G401 (cell line): ENCODE measurements at places on chromosomes 4 and X. TPM values are rescaled to one million over a fixed set of nuclear protein-coding genes. Genes with fewer than 3 reads are reported as not detected.

The DSPP gene
- not detected in 2 replicates for total RNA-seq

The FGF13 gene
- 0.80 TPM in 1 of 2 replicates, not detected in the other for total RNA-seq

The CLTRN gene
- 0.06 TPM in 1 of 2 replicates, not detected in the other for total RNA-seq

DNA sequence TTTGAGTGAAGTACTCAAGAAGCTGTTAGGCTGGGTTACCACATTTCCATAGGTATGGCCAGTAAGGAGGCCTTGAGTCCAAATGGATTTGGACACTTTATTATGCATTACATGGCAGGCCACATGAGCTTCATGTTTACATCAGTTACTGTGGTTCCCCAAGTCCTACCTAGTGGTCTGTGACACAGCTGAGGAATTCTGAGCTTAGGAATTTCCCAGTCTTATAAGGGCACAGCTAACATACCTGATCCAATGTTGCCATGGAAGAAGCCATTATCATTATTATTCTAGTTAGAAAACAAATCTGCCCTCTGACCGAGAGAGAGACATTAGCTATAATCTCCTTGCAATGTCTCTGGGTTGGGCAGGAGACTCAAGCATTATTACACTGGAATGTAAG lies 174.4 kb upstream of the NUDT10 start:
- no peak for DNase-seq

DNA sequence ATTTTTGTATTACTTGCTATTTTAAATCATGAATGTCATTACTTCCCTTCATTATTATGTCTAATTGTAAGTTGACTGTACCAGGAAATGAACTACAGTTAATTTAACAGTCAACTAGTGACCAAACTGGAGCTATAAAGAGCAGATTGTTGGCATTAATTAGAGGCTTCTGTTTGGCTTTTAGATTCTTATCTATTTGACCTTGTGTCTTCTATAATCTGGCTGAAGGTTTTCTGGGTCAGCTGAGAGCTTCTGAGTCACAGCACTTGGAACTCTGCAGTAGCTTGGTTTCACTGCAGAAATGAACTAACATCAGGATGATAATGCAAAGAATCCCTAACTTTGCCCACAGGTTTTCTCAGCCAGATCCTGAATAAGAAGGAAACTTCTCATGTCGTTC lies 169.2 kb upstream of the LEF1 start:
- DNase-seq = no peak

DNA sequence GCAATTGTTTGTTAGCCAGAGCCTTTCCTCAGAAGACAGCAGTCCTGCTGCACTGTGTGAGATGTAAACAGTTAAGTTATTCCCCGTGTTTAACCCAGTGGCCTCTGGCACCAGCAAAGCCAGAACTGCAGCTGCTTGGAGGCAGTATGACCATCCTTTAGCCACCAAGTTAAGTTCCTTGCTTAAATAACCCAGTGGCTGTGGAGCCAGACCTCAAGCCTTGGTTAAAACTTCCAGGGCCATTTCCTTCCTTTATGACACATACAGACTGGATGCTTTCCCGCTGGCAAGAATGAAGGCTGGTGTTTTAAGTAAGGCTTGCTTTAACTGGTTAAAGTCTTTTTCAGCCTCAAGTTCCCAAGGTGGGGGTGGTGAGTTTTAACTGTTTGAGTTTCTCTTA lies 379.8 kb downstream of the DCAF12L2 start:
- DNase-seq = no peak

- no peak for DNase-seq
These were observed 18.8 kb upstream of the CLDN34 start for GRCh38 chrX:9948406-9948805.

GRCh38 chr4:104138116-104138515 lies 356.6 kb downstream of the CXXC4 start:
- no peak for DNase-seq

DNA sequence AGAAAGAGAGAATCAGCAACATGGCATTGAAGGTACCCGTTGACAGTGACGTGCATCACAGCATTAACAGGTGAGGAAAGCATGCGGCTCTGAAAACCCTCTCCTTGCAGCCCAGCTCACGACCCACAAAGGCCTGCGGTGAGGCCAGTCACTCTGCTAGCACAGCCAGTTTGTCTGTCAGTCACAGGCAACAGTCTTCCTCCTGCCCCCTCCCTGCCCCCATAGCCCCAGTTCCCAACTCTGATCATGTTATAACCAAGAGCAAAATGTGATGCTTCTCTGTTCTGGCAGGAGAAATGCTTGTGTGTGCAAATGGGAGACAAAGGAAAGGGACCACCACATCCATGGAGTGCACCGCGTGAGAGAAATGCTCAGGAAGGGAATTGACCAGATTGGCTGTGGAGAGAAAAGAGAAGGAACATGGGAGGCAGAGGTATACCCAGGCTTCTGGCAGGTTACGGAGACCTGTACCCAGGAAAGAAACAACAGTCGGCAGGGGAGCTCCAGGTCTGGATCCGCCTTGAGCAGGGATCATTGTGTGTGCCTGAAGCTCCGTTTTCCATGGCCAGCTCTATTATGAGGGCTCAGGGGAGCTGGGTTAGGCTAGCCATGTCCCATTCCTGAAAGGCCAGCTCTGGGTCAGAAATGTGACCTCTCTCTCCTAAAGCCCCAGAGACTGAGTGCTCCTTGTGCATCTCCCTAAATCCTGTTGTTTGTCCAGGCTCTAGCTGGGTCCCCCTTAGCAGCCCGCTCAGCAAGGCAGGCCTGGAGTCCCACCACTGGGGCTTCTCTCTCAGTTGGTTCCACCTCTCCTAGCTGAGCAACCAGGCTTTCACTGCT lies 139.7 kb upstream of the MAMLD1 start:
- no peak for DNase-seq

- DNase-seq = no peak
These were observed 30.3 kb downstream of the CCNI start for GRCh38 chr4:77045490-77045889.

- no peak for DNase-seq
These were observed 164.6 kb downstream of the DHRSX start for GRCh38 chrX:2336181-2336580.

DNA sequence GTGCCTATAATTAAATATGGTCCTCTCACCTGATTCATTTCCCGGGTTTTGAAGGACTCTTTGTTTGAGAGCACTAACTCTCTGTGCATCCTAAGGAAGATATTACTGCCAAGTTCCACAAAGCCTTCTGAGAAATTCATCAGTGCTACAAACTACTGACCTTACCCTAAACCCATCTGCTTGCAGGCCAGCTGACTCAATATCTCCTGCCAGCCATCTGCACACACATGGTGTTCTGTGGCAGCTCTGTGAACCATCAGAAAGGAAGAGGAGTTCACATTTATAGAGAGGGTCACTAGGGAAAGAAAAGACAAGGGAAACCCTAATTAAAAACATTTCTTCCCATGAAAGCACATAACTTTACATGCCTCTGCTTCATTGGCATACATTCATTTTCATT lies 156.7 kb downstream of the ATP10D start:
- DNase-seq = no peak

DNA sequence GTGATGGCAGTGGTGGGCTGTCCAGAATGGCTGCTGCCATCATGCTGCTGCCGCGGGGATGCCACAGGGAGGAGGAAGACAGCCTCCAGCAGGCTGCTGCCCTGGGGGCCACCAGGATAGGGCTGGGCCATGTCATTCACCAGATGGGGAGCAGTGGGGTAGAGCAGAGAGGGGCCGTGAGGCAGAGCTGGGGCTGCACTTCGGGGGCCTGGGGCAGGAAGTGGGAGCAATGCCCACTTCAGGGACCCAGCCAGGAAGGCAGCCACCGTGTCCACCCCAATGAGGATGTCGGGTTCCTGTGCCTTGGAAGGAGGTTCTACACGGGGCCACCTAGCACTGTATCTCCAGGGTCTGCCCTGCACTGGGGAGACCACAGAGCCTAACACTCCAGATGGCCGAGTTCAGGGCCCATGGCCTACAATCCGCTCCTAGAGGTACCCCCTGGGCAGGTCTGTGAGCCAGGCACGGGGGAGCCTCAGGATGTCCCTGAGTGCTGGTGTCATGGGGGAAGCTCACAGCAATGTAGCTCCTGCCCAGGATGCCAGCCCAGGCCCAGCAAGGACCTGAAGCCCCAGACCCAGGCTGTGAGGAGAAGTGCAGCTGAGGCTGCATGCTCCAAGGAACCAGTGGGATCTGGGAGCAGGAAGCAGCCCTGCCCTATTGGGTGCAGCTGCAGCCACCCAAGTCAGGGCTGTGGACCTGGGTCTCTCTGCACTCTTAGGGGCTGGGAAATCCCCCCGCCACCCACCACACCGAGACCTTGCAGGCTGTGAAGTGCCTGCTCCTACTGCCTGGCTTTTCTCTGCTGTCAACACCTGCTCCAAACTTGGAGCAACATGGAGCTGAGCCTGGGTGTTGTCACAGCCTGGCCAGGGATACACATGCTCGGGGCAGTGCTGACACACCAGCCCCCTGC lies 140.3 kb downstream of the PDHA2 start:
- no peak for DNase-seq
